ENCODE measurements at places on chromosomes 2 and 18. TPM values are rescaled to one million over a fixed set of nuclear protein-coding genes. Genes with fewer than 3 reads are reported as not detected.

The WDR7 gene
- total RNA-seq = 5.8 TPM

The SP3 gene
- total RNA-seq = 88.5 TPM

The CIDEA gene
- not detected for total RNA-seq

The FTCDNL1 gene
- 0.86 TPM for total RNA-seq

The SPHKAP gene
- not detected for total RNA-seq

The CCDC142 gene
- 8.5 TPM for total RNA-seq
